IMR-90 (cell line): ENCODE measurements at places on chromosomes 1 and 21. TPM values are rescaled to one million over a fixed set of nuclear protein-coding genes. Genes with fewer than 3 reads are reported as not detected.

Gene CD53
- not detected in 2 replicates for total RNA-seq

GRCh38 chr1:41020654-41021053 lies 871 bp downstream of the SLFNL1 start:
- no peak for DNase-seq

DNA sequence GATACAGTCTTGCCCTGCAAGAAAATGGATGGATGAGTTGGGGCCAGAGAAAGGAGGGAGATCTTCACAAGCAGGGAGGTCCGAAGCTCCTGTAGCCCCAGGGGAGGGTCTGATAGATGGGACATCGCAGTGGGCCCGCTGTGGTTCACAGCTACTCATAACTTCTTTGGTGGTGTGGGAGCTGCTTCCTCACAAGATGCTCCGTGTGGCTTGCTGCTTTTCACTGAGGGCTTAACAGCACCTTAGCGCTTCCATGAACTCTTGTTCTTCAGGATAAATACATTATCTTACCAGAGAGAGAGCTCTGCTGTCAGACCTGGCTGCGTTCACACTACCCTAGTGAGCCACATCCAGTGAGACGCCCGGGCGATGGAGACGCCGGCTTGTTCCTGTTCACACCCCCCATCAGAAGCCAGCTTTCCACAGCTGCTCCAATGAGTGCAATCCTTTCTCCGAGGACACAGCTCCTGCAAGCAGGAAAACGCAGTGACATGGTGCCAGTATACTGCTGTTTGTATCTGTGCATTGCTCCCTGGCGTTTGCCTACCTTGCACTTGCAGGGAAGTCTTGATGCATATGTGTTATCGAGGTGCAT lies 599.8 kb downstream of the AJAP1 start:
- DNase-seq = no peak

DNA sequence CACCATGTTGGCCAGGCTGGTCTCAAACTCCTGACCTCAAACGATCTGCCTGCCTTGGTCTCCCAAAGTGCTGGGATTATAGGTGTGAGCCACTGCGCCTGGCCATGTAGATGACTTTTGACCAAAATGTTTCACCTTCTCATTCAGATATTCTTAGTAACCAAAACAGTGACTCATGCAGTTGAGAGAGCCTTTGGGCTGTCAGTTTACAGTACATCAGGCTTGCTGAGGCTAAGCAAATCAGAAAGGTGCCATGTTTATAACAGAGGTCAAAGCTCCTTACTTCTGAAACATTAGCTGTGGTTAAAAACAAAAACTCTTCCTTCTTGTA lies 21.0 kb downstream of the CNIH4 start:
- peak; percentile 84 for DNase-seq

DNA sequence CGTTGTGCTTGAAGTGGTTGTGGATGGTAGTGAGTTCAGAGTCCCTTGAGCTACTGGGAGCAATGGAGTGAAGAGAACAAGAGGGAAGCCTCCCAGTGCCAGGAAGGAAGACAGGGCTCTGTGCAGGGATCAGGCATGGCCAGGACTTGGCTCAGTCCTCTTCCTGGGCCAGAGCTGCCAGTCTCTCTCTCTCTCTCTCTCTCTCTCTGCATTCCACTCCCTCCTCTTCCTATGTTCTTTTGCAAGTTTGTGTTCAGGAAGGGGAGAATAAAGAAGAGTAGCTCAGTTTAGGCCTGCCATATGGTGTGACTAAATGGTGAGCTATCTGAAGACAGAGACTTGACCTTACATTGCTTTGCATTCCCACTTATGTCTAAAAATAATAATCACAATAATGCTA lies 20.5 kb upstream of the RPTN start:
- no peak for DNase-seq

DNA sequence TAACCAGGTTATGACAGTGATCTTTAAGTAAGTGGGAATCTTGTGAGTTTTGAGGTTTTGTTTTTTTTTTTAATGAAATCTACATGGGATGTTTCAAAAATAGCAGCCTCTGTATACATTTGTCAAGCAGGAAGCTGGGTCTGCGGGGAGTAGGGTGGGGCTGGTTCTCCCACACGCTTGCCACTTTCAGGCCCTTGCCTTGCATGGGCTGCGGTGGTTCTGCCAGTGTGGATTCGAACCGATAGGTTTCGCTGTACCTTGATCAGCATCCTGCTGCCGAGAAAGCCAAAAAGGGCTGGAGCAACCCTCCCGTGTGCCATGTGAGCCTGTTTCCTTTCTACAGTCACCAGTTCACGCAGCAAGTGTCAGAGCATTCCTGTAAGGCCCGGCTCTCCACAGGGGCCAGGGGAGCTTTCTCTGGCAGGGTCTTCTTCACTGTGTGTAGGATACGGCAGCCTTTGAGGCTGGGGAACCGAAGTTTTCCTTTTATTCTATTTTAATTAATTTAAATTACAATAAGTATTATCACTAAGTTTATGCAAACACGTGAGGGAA lies 79.2 kb upstream of the SAMD11 start:
- DNase-seq = no peak

DNA sequence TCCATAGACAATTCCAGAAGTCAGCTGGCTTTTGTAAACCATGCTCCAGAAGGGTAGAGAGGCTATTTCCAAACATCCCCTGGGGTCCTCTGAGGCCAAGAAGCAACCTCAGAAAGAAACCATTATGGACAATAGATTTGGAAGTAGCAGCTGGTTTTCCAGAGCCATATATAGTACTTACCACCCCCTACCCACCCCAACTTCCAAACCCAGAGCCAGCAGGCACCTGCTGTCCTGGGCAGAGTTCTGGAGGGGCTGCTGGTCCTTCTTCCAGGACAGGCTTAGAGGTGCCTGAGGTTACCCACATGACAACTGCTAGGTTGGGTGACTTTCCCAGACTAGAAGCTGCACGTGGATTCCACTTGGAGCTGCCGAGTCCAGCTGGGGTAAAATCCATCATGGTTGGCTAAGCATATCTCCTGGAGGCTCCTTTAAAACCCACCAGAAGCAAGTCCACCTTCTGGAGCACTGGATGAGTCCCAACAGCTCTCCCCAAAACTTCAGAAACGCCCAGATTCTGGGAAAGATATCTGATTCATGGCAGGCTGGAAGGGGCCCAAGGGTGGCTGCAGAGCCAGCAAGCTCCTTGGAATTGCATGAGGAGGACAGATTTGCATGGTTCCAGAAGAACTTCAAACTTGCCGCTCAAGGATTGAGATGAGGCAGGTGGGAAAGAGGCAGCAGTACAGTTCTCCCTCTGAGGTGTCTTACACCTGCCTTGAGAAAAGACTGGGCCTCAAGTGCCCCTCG lies 5.8 kb downstream of the MYCL start:
- no peak for DNase-seq
